ENCODE measurements at places on chromosomes 5 and 9.

DNA sequence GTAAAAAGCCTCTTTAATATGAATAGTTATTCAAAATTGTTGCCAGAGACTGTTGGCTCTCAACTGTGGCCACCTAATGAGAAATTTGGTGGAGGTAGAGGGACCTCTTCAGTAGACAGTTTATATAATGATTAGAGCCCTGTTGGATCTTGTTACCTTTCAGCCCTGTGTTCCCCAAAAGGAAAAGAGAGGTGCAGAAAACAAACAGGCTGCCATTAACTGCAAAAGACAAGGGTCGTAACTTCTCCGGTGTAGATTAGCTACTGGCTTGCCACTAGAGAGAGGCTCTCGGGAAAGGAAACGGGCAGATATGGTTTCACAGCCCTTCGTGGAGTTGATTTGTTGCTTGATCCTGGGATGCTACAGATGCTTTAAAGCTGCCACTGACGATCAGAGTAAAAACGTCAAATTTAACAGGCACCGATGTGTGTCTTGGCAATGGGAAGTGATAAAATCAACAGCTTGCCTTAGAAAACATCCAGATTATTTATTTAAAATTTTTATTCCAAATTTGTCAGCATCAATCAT, 7.8 kb downstream of the FST start:
- no peak for DNase-seq

GRCh38 chr5:99177796-99178195, 249.0 kb upstream of the CHD1 start:
- DNase-seq: no peak

GRCh38 chr5:157907479-157907878, 48.5 kb upstream of the CLINT1 start:
- no peak for DNase-seq

GRCh38 chr5:97846643-97847042, 663.6 kb upstream of the RIOK2 start:
- DNase-seq: no peak

- no peak for DNase-seq
These were observed 5.4 kb upstream of the NKX2-5 start for GRCh38 chr5:173240091-173241050.

DNA sequence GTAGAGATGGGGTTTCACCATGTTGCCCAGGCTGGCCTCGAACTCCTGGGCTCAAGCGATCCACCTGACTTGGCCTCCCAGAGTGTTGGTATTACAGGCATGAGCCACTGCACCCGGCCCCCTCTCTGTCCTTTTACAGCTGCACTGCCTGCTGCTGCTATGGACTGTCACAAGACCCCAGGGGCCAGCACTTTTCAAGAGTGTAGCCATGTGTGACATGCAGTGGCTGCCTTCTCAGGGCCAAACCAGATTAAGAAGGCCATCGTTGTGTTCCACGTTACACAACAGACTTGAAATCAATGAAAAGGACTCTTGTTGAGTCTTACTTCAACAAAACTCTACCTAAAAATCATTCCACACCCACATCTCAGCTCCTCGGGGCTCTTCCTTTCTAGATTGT, 78.9 kb upstream of the ICE1 start:
- no peak for DNase-seq

DNA sequence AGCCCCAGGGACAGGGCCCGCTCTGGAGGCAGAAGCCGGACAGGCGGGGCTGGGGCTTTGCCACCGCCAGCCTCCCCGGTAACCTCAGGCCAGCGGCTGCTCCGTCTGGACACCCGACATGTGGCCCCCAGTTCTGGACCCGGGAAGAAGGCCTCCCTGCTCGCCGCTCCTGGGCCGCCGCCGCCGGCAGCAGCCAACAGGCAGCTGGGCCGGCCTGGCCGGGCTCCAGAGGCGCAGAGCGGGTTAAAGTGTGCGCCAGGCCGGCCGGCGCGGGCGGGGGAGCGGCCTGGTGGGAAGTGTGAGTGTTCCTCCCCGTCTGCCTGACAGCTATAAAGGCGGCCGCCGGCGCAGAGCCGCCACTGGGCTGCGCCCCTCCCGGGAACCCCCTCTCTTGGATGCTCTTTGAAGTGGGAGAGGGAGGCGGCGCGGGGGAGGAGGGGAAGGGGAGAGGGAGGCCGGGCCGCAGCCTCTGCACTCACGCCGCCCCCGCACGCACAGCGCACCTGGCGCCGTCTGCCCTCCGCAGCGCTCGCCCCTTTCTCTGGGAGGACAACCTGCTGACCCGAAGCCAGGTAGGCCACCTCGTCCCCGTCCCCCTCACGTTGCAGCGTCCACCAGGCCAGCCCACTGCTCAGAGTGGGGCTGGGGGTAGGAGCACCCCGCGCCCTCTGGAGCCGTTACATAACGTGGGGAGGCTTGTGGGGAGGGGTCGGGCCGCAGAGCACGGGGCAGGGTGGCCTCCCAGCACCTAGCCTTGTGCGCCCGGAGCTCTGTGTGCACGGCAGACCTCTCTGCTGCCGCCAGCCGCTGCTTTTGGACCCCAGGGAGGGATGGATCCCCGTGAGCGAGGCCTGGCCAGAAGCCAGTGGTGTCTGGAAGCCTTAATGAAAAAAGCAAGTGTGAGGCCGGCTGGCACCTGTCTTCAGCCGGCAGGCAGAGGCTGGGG, at the start of gene ADAMTSL2:
ADAMTSL2 (plus strand) TSS at position 359 of the 946 bp plus-strand sequence. CDS start 2,009 bp downstream, outside the sequence.
- DNase-seq: peak; percentile 30

DNA sequence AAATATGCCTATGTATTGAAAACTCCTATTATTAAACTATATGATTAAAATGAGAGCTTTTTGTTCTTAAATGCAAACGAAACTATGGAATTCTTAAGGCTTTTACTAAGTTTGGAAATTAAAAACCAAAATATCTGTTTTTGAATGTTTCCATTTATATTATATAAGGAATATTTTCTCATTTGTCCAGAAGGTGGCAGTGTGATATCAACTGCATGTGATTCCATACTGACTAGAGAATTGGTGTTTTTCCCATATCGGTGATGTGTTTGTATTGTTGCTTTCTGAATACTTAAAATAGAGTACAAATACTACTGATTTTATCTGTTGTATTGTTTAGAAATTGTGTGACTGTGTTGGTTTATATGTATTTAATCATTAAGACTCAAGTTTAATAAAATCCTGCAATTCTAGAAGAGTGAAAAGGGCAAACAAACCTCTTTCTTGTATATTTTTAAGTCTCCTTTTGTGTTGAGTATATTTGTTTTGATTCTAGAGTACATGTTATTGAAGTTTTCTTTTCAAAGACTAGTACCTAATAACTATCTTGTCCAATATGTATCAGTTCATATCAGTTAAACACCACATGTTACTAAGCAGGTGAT, 320.8 kb downstream of the CCDC171 start:
- peak; percentile 32 for DNase-seq

- DNase-seq: no peak
These were observed 92.2 kb upstream of the CDH9 start for GRCh38 chr5:27130587-27130986.

GRCh38 chr9:18256568-18256967, 217.4 kb upstream of the ADAMTSL1 start:
- no peak for DNase-seq

GRCh38 chr5:1089146-1089545, 22.7 kb downstream of the SLC12A7 start:
- DNase-seq: no peak
